COR-L47 (cell line): ENCODE measurements at places on chromosomes 3 and 15.

- DNase-seq, result no peak
These were observed 57.9 kb downstream of the RASGRF1 start for GRCh38 chr15:79032656-79033055.

- DNase-seq, result no peak
These were observed 24.8 kb downstream of the MASP1 start for GRCh38 chr3:187266691-187267090.

GRCh38 chr3:45907769-45908705 lies 21.7 kb downstream of the CCR9 start:
- no peak for DNase-seq

DNA sequence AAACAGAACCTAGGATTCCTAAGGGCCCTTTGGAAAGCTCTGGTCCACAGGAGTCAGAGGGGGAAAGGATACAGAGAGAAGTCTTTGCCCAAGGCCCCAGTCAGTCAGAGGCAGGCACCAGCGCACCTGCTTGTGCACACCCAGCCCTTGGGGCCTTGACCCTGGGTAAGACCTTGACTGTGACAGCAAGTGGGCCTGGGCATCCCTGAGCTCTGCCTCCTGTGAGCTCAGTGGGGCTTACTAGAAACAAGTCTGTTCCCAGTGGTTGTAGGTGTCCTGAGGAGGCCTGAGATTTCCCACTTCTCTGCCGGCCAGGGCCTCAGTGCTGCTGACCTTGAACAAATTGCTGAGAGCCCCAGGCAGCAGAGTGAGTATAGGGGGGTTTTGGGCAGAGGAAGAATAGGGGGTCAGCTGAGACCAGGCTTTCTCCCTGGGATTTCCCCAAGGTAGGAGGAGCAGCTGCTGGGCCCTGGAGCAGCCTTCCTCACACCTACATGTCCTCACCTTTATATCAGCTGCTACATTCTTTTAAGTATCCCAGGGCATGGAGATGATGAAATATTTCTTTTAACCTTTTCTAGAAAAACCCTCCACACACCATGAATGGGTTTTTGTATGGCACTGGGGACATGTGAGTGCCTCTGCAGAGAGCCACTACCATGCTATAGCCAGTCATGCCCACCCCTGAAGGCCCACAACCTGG lies 9.7 kb upstream of the DAG1 start:
- no peak for DNase-seq

- no peak for DNase-seq
These were observed 50.7 kb upstream of the BDH1 start for GRCh38 chr3:197606468-197606867.

- DNase-seq, result no peak
These were observed 1040.1 kb upstream of the NR2F2 start for GRCh38 chr15:95290176-95290974.
